NCI-H510A treated with DMSO at 0.1 percent for 48 hours (cell line): ENCODE measurements at places on chromosomes 2 and 18.

DNA sequence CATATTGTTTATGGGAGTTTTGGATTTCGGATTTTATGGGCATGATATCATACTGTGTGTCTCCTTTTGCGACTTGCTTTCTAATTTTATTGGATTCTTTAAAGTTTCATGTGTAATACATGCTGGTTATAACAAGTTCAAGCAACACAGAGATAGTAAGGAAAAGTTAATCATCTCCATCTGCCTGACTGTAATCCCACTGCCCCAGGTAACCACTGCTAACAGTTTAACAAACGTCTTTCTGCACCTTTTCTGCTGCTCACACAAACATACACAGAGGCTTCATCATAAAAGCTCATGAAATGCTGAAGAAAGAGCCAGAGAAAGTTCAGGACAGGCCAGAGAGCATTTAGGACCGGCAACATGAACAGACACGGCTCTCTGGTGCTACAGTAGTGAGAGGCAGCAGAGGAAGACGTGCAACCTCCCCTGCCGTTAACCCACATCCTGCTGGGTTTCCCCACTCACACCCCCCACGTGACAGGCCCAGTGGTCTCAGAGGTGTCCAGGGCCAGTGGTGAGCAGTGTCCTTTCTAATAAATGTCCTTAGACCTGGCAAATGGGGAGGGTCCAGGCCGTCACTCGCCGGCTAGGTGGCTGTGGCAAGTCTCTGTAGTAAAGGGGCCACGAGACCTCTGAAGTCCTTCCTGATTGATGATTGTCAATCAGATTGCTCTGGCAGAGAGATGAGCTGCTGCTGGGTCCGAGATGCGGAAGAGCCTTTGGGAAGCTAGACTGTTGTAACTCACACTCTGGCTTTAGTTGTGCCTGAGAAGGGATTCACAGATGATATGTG lies 43.0 kb upstream of the SLC1A4 start:
- DNase-seq, result no peak

DNA sequence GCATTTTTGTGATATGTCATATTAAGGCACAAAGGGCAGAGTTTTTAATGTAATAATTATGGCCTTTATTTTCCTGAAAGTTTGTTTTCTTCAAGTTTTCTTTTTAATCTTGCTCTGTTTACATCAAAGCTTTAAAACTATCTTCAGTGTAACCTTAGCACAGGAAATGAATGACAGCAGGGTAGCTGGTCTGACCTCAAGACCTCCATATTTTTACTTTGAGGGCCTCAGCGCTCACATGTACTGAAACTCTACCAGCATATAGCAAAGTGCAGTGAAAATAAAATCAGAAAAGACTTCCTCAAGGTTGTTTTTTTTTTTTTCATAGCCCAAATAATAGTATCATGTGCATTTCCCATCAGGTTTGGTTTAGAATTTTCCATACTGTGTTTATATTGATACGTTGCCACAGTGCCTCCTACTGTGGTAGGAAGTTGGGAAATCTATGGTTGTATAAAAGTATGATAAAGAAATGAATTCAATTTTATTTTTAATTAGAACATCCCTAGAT lies 163.4 kb downstream of the UBE2E3 start:
- no peak for DNase-seq

DNA sequence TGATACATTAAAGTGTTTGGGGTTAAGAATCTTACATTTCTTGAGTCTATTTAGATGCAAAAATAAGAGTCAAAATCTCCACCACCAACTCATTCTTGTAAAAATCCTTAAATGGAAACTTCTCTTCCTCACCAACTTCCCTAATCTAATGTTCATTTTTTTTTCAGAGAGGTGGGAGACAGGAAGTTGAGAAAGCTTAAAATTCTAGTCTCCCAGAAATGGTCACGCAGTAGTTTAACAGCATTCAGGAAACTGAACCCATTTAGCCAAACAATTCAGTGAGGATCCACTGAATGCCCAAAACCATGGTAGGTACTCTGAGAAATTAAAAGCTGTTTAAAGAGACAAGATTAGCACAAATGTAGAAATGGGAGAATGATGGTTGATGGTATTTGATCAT lies 69.0 kb downstream of the TXNL1 start:
- DNase-seq, result no peak

DNA sequence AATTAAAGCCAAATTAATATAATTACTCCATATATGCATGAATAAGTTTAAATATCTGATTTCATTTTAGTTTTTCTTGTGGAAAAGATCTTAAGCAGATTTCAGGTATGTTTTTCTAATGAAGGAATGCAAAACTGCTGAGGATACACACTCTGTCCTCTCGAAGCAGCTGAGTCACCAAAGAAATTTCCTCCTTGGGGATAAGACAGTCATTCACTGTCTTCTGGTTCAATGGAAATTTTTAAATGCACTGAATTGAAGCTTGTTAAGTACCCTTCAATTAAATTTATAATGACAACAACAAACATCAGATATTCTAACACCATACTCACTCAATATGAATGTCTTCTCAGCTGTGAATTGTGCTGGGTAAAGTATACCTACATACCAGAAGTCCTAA lies 101.5 kb upstream of the DNER start:
- DNase-seq, result no peak

DNA sequence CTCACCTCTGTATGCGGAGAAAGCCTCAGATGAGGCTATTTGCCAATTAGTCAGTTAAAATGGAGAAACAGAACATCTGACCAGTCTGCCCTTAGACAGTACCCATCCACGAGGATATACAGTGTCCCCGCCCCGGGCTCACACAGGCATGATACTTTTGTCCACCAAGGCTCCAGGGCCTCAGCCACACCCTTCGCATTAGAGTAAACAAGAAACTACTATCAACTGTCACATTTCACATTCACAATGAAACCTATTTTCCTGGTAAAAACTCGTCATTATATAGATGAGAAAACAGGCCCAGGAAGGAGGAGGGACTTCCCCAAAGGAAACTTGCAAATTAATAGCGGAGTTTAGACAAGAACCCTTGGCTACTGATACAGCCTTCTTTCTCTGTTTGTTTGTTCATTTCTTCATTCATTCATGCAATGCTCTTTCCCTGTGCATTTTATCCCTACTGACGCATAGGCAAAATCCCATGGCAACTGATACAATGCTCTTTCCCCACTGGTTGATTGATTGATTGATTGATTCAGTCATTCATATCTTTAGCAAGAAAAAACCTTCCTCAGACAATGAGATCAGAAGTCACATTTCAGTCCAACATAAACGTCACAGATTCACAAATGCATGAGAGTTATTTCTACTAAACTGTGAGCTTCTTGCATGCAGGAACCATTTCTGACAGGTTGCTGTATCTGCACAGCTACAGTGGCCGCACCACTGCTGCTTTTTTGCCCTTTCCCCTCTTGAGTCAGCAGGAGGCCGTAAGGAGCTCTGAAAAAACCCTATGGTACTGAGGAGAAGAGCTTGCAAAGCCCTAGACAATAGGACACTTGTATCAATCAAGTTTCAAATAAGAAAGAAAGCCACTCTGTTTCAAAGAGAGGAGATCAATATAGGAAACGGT lies 777.1 kb downstream of the RNF144A start:
- DNase-seq, result no peak
